Stimulated activated CD8-positive, alpha-beta memory T cell treated with anti-CD3 and anti-CD28 coated beads, Interleukin-7, amount 100 ng/mL, for 1 hour (primary cell): ENCODE measurements at places on chromosomes 12 and 14.

DNA sequence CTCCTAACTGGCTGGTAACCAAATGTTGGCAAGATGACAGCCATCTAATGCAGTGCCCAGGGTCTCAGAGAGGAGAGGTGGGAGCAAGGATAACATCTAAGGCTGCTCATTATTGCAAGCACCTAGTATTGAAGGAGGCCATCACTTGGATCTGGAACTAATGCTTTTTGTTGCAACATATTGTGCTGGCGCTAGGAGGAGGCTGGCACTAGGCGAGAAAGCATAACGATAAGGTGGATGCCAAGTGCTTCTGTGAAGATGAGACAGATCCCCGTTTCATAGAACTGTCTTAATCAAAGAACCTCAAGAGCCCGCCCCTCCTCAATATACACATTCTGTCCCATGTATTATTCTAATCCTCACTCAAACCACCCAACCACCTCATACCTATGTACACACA lies 774.0 kb downstream of the VRK1 start:
- DNase-seq = no peak

DNA sequence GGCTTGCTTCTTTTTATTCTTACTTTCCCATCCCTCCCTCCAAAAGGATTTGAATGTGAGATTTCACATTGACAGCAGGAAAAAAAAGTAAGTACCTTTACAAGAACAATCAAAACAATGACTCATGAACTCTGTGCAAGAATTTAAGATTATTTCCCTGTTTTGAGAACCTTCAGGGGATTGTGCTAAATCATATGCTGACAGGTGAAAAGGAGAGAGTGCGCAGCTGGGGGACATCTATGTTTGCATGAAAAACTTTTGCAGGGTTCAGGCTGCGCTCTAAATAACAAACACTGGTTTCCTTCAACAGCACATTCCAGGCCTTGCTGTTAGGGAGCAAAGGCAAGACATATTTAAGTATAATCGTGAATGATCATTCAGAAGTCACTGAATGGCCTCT lies 27.3 kb downstream of the RERG start:
- no peak for DNase-seq

DNA sequence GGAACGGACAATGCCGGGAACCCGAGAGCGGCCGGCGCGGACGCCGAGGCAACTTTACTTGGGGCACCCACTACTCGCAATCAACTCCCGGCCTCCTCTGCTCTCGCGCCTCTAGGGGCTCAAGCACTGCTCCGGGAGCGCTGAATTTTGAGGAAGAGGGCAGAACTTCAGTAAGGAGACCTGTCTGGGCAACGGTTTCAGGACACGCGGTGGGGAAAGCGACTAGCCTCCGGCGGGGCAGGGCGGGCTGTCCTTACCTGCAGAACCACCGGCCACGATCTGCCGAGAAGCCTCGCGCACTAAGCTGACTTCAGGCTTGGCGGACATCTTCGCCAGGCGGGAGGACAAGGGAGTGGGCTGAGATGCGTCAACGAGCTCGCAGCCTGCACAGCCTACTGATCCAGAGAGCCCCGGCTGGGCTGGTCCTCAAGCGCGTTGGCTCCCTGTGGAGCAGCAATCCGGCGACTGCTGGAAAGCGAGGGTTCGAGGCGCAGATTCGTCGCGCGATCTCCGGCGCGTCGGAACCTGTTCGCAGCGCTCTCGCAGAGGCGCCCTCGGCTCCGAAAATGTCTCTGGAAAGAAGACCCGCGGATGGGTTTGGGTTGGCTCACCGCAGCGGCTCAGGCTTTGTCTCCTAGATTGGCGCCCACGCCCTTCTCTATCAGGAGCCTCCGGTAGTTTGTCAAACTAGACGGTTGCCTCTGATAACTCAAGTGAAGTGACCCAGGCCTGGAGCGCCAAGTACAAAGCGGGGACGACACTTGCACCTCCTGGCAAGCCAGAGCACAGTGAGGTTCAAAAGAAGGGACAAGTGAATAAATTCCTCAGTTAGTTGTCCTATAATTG lies at the start of gene SLC25A21:
SLC25A21 (minus strand) TSS at position 583 of the 846 bp plus-strand sequence.
- no peak for DNase-seq

DNA sequence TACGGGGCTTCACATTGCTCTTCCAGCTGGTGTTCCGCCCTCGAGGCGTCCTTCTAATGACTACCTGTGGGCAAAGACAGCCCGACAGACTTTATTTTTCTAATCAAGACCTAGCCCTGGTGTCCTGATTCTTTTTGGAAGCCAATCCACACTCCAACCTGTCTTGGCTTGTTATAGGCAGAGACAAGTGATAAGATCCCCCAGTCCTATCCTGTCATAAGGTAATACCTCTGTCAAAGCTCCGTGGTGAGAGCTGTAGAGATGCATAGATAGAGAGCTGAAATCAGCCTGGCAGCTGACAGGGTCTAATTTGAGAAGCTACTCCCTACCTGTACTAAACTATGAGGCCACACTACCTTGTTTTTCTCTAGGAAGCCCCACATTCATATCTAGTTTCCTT lies 11.5 kb upstream of the WNK1 start:
- no peak for DNase-seq

DNA sequence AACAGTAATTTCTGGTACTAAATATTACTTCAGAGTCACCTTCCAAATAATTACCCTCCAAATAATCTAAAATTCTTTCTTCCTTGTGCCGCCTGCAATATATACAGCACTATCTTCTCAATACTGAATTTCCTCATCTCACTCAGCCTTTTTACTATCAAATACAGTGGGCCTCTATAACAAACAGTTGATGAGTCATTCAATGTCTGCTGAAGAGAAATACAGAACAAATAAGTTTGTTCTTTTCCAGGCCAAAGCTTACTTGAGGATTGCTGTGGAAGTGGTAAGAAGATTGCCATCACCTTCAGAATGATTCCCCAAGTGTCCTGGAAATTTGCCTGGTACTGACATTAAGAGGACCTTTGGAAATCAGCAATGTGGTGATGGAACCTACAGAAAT lies 218.2 kb upstream of the ARHGAP5 start:
- DNase-seq = no peak

DNA sequence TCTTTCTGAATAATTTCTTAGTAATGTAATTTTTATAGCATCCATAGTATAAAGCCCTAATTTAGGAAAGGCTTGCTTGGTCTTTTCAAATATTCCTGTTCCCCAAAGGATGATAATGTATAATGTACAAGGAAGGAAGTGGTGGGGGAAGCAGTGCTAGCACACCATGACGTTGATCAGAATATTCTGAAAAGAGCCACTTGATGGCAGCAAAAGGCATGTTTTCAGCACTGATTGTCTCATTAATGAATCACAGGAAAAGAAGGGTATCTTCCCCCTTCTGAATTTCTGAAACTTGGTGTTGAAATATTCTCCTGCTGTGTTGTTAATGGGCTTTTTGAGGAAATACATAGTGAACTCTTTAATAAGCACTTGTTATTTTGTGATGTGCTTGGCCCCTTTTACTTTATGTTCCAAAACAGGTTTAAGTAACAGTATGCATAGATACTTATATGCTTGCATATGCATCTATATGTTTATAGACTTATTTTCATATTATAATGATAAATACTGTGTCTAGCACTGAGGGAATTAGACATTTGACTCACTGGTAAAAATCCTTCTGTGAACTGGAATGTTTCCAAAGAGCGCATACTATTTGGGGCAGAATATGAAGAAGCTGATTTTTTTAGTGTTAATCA lies 122.0 kb downstream of the TMEM117 start:
- no peak for DNase-seq

DNA sequence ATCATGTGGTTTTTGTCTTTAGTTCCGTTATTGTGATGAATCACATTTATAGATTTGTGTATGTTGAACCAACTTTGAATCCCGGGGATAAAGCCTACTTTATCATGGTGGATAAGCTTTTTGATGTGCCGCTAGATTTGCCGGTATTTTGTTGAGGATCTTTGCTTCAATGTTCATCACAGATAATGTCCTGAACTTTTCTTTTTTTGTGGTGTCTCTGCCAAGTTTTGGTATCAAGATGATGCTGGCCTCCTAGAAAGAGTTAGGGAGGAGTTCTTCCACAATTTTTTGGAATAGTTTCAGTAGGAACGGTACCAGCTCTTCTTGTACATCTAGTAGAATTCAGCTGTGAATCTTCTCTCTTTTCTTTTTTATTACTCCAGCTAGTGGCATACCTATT lies 6.9 kb upstream of the KRT6B start:
- no peak for DNase-seq

GRCh38 chr14:70073924-70074566 lies 114.7 kb downstream of the SLC8A3 start:
- no peak for DNase-seq

- DNase-seq = no peak
Observed at GRCh38 chr12:67816269-67816668, 167.7 kb downstream of the DYRK2 start.

GRCh38 chr12:3135522-3136461 lies 58.6 kb downstream of the TSPAN9 start:
- DNase-seq = no peak

GRCh38 chr14:67837011-67837624 lies 17.5 kb downstream of the RAD51B start:
- DNase-seq = no peak

- no peak for DNase-seq
Observed at GRCh38 chr14:92696366-92696765, 52.1 kb downstream of the LGMN start.

DNA sequence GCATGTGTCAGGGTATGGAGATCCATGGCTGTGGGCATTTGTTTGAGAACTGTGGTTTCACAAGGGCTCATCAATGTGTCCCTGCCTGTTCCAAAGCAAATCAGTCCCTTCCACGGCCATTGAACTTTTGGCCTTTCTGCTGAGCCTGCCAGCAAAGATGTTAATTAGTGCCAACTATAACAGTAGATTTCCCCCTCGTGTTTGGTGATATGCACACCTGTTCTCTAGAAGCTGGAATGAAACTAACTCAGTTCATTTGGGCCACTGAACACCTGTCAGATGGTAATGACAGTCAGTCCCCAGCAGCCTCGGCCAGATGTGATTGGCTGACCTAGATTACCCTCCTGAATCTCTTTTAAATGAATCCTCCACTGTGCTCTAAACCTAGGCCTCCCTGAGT lies 43.2 kb downstream of the IRAK3 start:
- no peak for DNase-seq

- no peak for DNase-seq
Observed at GRCh38 chr14:39988939-39989338, 556.7 kb upstream of the FBXO33 start.

DNA sequence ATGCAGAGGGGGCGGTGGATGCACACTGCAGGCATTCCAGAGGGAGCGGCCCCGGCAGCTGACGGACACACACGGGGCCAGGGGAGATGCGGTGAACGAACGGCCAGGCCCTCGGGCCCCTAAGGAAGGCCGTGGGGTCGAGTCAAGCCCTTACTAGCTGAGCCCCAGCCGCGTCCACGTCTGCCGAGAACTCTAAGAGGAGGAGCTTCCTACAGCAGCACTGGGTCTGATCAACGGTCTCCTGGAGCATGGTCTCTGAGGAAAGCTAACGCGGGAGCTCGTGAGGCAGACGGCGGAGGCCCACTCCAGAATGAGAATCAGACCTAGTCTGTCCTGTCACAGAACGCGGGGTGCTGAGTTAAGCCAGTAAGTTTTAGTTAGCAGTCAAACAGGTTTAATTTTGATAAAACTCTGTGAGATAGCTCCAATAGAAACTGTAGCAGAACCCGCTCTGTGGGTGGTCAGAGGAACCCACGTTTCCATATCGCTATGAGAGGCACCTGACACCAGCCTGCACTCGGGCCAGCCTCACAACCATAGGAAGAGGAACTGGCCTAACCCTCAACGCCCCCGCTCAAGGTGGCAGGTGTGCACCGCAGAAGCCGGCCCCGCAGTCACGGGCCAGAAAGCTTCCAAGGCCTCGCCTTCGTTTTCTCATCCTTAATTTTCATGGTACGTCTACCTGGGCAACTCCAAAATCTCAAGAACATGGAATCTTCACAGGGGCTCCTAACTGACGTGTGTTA lies 55.5 kb downstream of the CDC42BPB start:
- no peak for DNase-seq

- DNase-seq = no peak
Observed at GRCh38 chr14:65336191-65336591, 76.3 kb upstream of the FUT8 start.

DNA sequence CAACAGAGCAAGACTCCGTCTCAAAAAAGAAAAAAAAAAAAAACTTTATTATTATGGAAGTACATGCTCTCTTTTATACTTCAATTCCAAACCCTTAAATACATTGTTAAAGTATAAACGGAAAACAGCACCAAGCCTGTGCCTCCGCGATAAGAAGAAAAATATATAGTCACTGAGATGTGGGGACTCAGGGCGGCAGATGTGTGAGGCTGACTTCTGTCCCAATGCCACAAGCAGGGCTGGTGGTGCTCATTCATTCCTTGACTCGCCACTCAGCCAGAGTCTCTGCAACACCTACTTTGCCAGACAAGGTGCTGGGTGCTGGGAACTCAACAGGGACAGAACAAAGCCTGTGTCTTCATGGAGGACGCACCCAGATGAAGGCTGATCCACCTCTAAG lies 13.8 kb downstream of the LGMN start:
- DNase-seq = no peak

DNA sequence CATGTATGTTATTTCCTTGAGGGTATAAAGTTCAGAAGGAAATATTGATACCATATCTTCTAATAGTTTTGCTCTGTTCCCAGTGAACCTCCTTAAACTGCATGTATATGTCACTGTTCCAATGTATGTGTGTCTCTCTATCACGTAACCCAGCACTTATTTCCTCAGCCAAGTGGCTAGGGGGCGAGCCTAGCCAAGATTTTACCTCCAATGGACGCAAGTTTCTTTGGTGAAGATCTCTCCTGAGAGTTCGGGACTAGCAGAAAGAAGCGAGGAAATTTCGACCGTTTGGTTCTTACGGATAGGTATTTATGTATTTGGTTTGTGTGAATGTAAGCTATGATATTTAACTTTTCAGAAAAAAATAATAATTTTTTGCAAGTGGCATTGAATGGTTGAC lies 2.5 kb downstream of the SFSWAP start:
- DNase-seq = no peak

DNA sequence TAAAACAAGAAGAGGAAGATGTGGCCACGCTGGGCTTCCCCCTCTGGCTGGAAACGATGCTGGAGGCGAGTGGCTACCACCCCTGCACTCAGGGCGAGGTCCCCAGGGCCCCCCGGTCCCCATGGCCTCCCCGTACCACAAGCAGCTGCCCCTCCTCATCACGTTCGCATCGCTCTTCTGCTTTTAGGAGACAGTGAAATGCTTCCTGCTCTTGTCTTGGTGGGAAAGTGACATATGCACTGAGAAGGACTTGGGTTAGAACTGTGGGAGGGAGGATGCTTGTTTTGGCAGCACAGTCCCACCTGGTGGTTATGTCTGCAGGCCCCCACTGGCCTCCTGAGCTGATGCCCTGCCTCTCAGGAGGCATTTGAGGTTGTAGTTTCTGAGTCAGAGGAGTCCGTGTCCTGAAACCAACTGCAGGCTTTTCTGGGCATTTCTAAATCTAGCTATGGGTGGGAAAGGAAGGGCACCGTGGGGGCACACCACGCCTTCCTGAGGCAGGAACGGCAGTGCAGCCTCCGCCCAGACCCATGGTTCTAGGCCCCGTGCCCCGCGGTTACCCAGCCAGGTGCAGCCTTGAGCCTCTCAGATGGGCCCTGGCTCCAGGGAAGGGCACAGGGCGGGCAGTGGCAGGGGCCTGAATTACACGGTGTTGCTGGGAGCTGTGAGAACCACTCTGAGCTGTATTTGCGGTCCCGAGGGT lies 139.3 kb downstream of the ADGRD1 start:
- no peak for DNase-seq
